Activated CD8-positive, alpha-beta T cell treated with anti-CD3 and anti-CD28 coated beads for 36 hours (primary cell): ENCODE measurements at places on chromosomes 2 and 18. TPM values are rescaled to one million over a fixed set of nuclear protein-coding genes. Genes with fewer than 3 reads are reported as not detected.

- DNase-seq, result no peak
Observed at GRCh38 chr2:103196802-103197201, 435.0 kb downstream of the TMEM182 start.

DNA sequence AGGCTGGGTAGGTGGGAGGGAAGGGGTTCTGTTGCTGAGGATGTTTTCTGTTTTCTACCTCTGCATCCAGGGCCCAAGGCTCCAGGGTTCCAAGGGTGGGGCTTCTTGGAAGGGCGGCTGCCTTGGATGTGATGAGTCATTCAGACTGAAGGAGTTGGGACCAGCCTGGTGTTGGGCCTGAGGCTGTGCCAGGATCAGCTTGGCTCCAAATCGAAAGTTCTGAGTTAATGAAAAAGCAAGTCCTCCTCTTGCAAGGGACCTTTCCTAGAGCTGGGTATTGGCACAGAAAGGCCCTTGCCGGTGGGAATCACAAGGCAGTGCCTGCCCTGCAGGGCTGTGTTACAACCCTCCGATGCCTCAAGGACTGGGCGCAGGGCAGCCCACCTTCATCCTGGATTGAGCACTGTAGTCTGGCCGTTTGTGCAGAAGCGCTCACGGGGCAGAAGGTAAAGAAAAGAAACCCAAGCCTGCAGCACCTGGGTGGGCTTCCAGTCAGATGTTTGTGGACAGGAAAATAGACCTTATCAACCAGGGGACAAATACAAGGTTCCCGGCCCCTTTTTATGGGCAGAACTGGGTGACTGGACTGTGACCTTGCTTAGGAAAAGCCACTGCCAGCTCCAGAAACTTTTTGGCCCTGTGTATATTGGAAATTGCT, 52.5 kb upstream of the MCFD2 start:
- DNase-seq, result no peak

DNA sequence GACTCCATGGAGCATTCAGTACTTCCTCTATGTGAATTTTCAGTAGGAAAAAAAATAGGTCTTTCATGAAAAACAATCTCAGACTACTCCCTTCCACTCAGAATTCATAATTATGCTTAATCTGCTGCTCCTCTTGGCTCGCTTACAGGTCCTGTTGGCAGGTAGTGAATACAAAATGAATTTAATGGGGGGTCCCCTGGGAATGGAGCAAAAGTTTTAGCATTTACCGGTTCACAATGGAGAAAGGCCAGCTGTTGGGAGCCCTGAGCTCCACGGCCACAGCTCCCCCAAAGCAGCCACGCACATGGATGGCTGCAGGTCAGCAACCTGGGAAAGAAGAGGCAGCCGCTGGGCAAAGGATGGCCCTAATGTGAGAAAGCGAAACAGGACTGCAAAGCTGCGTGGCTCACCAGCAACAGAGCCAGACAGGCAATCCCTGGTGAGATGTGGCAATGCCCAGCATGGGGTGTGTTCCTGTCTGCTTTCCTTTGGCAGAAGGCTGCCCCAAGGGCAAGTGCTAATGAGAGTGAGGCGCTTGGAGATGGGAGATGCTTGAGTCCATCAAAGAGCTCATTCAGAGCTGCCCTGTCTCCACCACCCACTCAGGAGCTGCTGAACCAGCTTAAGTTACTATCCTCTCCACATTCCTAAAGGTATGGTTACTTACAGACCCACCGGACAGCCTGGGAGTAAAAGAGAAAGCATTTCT, 447.4 kb downstream of the EPHA4 start:
- no peak for DNase-seq

GRCh38 chr2:37764739-37765138, 93.3 kb upstream of the CDC42EP3 start:
- DNase-seq, result no peak

GRCh38 chr2:64404743-64405142, 49.2 kb upstream of the LGALSL start:
- DNase-seq, result no peak

GRCh38 chr18:37460604-37461003, 105.0 kb downstream of the CELF4 start:
- no peak for DNase-seq

DNA sequence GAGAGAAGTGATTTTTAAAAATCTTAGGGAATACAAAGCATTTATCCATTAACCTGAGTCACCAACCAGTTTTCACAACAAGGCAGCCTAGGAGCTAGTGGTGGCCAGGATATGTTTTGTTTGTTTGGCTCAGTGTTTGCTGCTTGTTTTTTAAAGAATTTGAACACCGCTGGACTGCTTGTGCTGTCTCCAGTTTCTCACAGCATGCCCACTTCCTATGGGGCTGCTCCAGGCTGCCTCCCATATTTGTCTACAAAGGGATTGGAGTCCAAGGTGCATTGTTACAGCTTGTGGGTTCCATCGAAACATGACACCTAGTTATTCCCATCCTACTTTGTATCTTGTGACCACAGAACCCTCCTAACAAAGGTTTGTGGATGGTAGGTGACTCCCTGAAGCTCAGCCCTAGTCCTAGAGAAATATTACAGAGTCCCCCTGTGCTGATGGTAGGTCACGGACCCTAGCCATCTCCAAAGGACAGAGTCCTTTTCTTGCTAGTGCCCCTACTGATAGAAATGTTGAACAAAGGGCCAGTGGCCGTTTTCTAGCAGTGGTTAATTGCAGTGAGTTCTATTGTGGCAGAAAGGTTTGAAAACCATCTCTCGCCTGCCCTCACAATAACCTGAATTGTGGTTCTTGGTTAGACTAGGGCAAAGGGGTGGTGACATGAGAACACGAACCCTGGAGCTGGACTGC, 23.2 kb downstream of the GPR39 start:
- no peak for DNase-seq

Gene ATOH8
- total RNA-seq, result not detected

- DNase-seq, result no peak
Observed at GRCh38 chr18:74610860-74611259, 13.2 kb downstream of the ZNF407 start.

GRCh38 chr2:96604104-96604503, 34.0 kb downstream of the KANSL3 start:
- DNase-seq, result no peak

DNA sequence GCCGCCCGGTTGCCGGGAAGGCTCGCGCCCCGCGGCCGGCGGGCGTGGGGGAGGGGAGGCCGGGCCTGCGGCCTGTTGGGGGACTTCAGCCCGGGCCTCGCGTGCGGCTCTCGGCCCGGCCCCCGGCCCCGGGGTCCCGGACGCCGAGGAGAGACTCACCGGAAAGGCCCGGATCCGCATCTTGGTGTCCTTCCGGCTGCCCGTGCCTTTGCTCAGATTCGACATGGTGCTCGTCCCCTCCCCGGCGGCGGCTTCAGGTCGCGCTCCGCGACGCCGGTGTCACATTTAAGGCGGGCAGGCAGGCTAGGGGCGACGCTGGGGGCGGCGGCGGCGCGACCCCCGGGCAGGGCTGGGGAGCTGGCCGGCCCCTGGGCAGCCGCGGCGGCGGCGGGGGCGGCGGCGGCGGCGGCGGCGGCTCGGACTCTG, 365 bp downstream of the CUL3 start:
- peak; percentile 72 for DNase-seq

- no peak for DNase-seq
Observed at GRCh38 chr2:111678161-111678560, 205.8 kb downstream of the ANAPC1 start.
